Urothelium cell line (cell line): ENCODE measurements at places on chromosomes 11 and 22.
A peak's percentile ranks its signal among the peaks of the same experiment; 100 is the strongest.

DNA sequence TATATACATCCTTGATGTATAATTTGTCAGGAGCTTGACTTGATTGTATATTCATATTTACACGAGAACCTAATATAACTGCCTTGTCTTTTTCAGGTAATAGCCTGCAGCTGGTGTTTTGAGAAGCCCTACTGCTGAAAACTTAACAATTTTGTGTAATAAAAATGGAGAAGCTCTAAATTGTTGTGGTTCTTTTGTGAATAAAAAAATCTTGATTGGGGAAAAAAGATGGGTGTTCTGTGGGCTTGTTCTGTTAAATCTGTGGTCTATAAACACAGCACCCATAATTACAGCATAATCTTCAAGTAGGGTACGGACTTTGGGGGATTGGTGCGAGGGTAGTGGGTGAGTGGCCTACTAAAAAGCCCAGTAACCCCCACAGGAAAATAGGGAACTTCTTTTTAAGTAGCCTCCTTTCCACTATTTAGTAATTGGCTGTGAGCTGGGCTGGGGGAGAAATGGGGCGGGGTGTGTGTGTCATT lies 7.5 kb downstream of the MALAT1 start:
- no peak for DNase-seq

DNA sequence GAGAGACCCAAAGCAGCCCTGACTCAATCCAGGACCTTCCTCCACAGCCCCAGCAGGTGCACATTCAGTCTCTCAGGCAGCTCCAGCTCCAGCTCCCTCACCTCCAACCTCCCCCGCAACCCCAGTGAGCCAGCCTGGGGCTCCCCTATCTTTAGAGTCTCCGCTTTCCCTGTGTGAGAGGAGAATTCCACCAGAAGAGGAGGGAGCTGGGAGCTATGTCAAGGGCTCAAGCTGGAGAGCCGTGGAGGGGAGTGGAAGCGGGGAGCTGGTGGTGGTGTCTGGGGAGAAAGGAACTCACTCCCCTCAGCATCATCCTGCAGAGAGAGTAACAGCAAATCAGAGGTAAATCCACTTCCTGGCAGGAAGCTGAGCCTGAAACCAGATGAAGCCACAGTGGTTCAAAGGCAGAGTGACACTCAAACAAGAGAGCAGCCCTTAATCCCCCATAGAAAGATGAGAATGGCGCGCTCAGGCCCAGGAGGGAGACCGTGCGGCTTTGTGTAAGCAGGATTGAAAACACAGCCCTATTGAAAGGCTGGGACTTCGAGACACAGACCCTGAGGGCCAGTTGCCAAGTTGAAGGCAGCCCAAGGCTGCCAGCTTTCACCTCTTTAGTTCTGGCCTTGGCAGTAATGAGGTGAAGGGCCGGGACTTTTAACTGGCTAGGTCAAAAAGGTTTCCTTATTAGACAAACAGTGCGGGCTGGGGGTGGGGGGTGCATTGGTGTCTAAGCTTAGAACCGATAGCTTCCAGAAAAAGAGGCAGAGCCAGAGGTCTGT lies 21.4 kb upstream of the CDON start:
- no peak for DNase-seq

GRCh38 chr11:56152333-56152732 lies 7.8 kb downstream of the OR8K5 start:
- DNase-seq: no peak

DNA sequence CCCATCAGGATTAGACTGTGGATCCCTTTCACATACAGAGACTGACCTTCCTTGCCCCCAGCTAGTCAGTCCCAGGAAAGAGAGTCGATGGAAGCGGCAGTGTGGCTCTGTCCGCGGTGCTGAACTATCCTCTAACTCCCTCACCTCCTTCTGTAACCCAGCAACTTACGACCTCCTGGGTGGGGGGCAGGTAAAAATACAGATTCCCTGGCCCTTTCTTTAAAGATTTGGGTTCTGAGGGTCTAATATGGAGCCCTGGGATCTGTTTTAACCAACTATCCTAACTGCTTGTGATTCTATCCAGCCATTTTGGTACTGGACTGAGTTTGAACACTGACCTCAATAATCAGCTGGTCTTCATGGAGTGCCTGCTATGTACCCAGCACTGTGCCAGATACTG lies 23.2 kb downstream of the MFNG start:
- peak; percentile 54 for DNase-seq

DNA sequence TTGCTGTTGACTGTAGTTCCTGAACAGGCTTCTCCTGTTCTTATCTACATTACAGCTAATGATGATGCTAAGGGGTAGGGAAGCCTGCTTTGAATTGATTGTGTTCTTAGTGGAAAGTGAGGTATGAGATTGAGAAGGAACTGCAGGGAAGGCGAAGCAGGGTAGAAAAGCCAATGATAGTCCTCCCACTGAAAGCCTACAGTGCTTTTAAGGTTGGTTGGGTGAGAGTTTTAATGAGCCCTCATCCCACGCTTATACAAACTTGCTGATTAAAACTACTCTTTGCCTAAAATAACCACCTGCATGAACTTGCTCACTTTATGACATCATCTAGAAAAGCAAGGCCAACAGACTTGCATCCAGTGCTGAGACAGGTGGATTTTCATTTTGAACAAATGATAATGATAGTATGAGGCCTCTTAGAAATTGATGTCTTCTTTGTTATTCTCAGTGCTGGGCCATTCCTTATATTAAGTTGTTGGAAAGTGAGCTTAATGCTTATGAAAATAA lies 632.4 kb upstream of the ANO5 start:
- DNase-seq: no peak

DNA sequence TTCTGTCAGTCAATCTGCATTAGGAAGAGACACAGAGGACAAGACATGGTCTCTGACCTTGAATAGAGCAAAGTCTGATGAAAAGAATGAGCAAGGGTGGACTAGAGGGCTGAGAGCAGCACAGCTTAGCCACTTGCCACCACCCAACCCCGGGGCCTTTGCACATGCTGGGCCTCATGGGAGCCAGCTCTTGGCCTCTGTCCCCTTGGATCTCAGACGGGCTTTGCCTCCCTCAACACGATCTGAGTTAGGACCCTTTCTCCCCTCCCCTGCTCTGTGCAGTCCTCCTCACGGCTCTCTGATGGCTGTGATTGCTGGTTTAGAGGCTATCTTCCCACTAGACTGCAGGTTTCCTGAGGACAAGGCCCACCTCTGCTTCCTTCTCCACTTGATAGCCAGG lies 131.6 kb upstream of the B3GAT1 start:
- DNase-seq: no peak

DNA sequence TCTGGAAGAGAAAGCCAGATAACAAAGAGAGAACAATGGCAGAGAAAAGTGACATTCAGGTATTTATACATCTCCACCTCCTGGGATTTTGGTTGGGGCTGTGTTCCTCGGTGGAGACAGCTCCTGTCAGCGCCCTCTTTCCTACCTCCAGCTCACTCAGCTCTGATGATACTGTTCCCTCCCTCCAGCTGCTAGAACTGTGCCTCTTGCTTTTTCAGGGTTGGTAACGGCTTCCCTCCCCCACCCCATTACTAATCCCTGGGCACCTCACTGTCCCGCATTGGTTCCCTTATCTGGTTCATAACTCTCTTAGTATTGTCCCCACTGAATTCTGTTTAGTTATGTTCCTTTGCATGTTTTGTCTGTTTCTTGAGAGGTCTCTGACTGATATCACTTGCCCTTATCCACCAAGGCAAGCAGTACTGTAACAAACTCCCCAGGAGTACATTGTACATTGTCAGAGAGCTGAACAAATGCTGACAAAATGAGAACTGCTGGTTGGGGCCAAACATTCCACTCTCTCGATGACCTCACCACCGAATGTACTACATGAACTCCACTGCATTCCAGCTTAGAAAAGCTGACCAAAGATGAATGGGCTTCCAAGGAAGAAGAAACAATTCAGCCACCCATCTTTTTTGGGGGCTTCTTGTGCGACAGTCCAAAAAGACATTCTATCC lies 5.7 kb upstream of the FBXO3 start:
- peak; percentile 61 for DNase-seq

- no peak for DNase-seq
Measured at GRCh38 chr11:64742087-64742888, 1.7 kb downstream of the RASGRP2 start.

GRCh38 chr11:73288192-73288872 lies 16.2 kb downstream of the P2RY6 start:
- DNase-seq: no peak

DNA sequence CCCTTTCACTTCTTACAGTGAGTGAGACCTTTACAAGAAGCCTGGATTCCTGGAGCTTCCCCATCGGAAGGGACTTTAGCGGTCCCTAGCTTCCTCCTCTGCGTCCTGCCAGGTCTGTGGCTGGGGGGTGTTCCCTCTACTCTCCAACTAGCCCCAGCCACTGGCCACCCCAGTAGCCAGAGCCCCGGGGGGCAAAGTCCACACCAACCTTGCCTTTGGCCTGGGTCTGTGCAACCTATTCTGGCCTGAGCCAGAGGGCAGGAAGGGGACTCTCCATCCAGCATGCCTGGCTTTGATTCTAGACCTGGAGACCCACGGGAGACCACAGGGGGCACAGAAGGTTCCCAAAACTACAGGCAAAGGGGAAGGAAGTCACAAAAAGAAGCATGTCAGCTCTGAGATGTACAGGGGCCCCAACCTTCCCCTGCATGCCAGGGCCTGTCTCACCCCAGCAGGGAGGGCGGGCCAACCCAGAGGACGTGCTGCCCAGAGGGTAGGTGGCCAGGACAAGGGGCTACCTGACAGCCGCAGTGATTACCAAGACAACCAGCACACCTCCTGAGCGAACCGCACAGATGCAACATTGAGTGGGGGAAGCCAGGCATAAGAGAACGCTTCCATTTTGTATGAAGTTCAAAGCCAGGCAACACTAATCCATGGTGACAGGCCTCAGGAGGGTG lies 52.4 kb downstream of the DSCAML1 start:
- DNase-seq: no peak

DNA sequence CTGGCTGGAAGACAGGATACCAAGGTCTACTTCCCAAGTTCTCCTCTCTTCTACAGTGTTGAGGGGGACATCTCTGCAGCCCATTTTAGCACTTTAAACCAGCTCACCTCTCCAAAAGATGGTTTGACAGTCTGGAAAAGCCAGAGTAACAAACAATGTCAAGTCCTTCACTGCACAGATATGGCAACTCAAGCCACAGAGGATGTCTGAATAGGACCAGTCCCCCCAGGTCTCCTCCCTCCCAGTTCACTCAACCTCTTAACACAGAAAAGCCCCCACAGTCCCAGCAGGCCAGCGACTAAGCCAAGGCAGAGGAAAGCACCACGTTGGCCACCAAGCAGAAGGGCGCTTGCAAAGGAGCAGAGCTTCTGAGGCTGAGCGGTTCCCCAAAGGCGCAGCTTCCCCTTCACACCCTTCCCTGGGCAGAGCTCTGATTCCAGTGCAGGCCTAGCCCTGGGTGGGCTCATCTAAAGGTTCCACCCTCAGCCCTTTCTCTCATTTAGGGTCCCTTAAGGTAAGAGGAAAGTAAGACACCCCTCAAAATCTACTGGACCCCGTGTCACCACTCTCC lies 62.7 kb downstream of the PAK1 start:
- DNase-seq: peak; percentile 48

- peak; percentile 55 for DNase-seq
Measured at GRCh38 chr11:114017723-114018122, 41.8 kb upstream of the ZBTB16 start.

- DNase-seq: peak; percentile 19
Measured at GRCh38 chr11:64809781-64810241, 540 bp downstream of the MEN1 start.

DNA sequence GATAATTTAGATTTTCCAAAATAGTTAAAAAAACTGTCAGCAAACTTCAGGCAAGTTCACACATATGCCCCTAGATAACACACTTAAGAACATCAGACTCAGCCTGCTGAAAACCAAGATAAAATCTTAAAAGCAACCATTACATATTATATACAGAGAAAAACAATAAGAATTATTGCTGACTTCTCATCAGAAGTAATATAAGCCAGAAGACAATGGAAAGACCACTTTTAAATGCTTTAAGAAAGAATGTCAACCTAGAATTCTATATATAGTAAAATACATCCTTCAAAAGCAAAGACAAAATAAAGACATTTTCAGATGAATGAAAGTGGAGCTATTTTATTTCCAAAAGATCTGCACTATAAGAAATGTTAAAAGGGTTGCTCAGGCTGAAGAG lies 37.8 kb upstream of the SC5D start:
- DNase-seq: no peak

DNA sequence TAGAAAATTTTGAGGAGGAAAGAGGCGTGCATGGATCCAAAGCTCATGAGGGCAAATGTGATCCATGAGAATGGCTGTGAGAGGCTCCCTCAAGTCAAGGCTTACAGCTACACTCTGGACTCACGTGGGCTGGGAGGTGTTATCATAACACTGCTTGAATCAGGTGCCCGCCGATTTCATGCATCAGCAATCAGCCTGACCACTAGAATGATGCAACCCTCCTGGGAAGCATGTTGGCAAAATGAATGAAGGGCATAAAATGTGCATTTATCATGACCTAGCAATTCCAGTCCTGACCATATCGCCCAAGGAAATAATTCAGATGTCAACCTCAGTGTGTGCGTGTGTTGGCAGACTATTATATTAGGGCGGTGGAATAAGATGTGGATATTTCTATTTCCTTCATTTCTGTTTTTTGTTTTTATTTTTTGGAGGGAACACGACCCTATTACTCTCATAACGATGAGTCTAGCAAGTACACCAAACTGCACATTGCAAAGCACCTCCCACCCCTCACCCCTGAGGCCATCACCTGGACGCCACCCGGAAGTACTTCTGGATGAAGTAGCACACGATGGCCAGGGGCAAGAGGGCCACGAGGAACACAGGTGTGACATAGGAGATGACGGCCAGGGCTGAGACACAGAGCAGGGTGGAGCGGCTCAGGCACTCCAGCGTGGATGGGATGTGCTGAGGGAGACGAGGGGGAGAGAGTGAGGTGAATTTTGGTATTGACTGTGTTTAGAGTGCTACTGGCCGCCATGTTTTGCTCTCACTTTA lies 15.7 kb upstream of the KCNJ11 start:
- DNase-seq: no peak

- DNase-seq: peak; percentile 86
Measured at GRCh38 chr11:116427903-116428637, 344.7 kb downstream of the BUD13 start.

GRCh38 chr11:103946793-103947545 lies 89.5 kb upstream of the DDI1 start:
- DNase-seq: no peak

DNA sequence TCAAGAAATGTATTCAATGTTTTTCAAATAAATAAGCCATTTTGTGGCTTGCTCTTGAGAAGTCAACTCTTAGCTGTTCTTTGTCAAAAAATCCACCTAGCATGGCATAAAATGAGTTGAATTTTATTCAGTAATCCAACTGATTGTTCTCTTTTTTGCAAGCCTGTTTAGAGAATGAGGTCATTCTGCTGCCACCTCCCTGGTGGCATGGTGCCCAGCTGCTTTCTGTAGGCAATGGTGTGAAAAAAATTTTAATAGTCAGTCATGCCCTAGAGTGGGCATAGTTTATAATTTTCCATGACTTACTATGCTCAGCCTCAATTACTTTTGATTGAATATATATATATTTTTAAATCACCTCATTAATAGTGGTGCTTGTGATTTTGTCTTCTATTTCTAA lies 177.2 kb downstream of the INSC start:
- DNase-seq: peak; percentile 24
